ENCODE measurements at places on chromosomes 13 and 19.

DNA sequence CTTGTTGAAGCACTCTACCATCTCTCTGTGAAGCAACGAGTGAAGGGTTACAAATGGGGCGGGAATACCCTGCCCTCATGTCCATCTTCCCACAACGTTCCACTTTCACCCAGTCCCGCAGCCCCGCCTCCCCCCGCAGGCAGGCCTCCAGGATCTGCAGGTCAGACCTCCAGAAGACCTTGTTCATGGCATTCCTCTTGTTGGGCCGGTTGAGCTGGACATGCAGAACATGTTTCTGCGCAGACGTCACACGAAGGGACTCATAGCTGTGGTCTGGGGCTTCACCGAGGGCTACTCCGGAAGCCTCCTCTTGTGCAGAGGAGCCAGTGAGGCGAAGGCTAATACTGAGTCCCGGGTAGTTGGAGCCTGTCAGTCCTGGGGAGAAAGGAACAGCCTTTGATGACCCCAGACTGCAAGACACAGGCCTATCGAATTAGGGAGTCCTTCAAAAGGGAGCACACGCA is 420 bp downstream of the ECH1 start:
- DNase-seq, result no peak

- no peak for DNase-seq
Measured at GRCh38 chr19:47190167-47190727, 40.8 kb downstream of the BBC3 start.

GRCh38 chr13:74040200-74040599 is 94.0 kb downstream of the KLF12 start:
- DNase-seq, result no peak

DNA sequence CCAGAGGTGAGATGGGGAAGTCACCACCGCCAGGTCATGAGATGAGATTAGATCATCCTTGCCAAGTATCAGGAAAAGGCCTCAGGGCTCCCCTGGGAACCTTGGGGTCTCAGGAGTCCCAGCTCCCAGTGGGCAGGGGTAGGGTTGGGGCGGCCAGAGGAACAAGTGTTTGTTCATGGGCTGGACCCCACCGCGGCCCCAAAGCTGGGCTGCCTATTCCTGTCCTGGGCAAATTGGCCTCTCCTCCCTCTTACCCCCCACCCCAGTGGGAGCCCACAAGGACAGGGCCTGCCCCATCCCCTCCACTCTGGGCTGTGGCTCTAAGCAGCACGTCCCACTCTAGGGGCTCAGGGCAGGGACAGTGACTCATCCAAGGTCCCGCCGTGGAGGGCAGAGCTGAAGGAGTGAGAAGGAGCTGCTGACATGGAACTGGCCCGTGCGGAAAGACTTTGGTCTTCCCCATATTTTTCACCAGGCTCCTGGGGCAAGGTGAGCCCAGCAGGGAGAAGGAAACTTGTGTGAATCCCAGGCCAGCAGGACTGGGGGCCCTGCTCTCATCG is 4.0 kb upstream of the HCN2 start:
- no peak for DNase-seq

GRCh38 chr13:56861476-56861875 is 279.2 kb upstream of the PRR20A start:
- no peak for DNase-seq

- DNase-seq, result no peak
Measured at GRCh38 chr13:31930901-31931522, 100.6 kb upstream of the FRY start.

- no peak for DNase-seq
Measured at GRCh38 chr13:50994651-50995050, 85.1 kb downstream of the RNASEH2B start.

GRCh38 chr13:85549819-85550218 is 249.4 kb downstream of the SLITRK6 start:
- no peak for DNase-seq

- DNase-seq, result no peak
Measured at GRCh38 chr19:17966550-17967256, at the start of gene KCNN1. TSS of gene KCNN1 (plus strand) at chr19:17967107. CDS start at chr19:17973889, 6,782 bp downstream.

All from NCI-H1092 (cell line).